ENCODE measurements at places on chromosomes 12 and 14.

DNA sequence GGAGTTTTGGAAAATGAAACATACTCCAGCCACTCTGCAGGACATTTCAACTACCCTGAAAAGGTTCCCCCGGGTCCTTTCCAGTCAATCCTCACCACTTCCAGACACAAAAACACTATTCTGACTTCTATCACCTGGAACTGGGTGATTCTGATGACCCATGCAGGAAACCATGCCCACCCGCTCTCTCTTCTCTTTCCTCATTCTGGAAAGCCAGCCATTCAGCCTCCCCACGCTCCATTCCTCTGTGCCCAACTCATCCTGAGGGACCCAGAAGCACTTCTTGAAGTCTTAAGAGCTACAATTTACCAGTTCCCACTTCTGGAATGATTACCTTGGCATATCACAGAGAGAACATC is 3.2 kb downstream of the CCDC88C start:
- DNase-seq: no peak

DNA sequence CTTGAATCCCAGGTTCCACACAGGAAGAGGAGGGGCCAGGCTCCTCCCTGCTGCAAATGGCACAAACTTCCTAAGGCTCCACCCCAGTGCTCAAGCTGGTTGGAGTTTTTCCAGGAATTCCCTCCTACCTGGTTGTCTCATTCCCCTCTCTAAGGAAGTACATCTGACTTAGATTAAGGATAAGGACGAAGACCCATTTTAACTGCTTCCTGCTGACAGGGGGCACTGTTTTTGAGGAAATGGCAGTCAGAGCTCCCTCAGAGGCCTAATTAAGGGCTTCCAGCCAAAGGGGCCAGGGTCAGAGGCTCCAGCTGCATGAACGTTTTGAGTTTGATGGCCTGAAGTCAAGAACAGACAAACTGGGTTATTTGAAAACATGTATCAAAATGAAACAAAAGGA is 1084.7 kb downstream of the SLC6A15 start:
- DNase-seq: no peak

GRCh38 chr14:38217553-38217952 is 9.8 kb downstream of the SSTR1 start:
- DNase-seq: no peak

DNA sequence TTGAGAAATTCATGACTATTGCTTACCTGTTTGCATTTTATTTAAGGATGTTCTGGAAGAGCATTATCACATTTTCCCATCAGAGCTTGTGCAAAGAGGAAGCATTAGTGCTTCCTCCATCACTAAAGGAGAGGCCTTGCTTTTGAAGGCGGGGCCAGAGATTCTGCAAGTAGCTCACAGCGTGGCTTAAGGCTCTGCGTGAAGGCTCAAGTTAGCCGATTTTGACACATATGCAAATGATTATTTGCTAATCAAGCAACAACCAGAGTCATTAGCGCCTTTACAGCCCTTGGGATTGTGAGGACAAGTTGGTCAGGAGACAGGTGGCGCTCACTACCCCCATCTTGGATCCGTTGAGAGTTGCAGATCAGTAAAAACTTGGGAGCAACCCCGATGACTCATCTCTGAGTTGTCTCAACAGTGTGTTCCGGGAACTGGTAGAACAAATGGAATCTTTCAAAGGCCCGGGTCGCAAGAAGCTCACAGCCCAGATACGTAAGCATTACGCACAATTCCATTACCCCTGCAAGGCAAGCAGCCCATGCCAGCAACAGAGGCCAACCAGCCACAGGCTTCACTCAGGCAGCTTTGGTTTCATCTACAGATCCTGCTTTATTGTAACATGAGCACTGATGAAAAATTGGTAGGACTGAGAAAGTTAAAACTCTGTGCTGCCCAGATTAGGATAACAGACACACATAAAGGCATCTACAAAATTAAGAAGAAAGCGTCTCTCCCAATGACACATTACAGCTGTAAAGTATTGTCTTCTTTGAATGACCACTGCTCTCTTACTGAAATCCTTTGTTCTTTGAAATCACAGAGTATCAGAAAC is 34.9 kb upstream of the SPTSSA start:
- no peak for DNase-seq

DNA sequence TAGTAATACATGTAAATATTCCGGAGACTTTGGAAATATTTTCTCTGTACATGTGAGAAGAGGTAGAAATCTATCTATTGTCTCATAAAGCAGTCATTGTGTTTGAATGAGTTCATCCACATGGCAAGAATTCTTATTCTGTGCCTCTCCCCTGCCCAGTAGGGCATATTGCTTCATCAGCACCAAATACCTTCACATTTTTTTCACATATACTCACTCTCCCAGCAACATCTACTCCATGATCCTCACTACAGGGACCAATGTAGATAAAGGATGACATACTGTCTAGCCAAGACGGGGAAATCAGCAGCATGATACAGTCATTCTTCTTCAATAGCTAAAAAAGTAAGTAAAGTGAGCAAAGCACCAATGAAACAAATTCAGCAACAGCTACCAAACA is 1.3 kb upstream of the TAS2R14 start:
- no peak for DNase-seq

DNA sequence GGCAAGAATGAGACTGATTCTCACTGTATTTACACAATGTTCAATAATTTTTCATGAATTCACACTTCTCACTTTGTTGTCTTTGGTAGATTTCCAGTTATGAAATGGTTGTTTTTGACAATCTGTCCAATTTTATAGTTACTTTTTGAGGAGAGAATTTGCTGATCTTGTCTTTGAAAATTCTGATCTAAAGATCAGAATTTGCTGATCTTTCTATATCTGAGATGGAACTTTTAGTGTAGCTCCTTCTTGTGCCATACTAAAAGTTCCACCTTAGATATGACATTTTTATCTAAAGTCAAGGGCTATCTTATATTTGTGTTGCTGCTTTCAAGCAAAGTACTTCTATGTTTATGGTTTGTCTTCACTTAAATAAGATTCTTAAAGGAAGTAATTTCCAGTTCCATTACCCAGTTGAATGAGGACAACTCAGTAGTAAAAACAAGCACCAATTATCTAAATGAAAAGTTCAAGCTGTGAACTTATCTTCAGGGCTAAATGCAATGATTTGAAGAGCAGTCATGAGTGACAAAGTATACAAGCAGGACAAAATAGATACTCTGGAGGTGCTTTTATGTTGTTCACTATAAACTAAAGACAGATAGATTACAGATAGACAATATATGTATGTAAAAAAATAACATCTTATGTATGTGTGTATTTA is 76.4 kb upstream of the FOXG1 start:
- no peak for DNase-seq

DNA sequence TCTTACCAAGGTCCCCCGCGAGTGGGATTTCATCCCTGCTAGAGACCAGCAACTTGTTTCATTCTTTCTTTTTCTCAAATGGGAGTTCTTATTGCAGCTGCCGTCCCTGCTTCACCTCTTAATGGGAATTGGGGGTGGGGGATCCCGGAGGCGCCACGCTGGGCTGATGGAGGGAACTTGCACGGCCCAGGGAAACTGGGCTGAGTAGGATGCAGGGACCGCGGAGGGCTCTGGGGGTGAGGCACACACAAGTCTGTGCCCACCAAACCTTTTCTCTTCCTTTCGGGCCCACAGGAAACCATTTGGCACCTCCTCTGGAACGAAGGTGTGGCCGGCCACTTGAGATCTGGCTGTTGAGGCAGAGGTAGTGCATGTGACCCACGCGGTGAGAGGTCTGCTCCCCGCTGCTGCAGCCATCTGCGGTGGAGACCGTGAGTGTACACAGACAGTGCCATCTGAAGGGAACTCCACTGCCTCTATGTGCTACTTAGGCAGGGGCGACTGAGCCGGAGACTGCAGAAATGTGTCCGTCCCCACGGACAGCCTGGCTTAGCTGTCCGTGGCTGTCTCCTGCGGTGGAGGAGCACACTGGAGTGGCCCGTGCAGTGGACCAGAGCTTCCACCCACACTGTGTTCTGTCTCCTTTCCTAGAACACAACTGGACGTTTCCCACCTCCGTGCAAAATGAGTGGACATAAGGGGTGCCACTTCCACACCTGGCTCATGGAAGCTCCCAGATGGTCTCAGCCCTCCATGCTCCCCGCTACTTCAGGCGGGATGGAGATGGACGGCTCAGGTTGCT is 42.1 kb upstream of the TESC start:
- DNase-seq: no peak

DNA sequence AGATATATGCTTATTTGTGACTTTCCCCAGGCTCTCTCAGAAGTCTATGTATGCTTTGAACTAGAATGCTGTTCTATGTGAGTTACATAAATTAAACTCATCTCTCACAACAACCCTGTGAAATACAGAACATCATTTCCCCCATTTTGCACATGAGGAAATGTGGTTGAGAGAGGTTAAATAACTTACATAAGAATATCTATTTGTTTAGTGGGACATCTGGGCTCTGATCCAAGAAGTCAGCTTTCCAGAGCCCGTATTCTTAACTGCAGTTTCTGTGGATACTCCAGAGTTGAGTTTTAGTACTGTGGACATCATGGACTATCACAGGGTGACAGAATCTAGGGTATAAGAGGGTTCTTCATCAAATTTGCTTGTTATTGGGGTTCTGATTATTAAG is 242.5 kb upstream of the ARHGAP5 start:
- DNase-seq: peak; percentile 32

GRCh38 chr14:31270196-31270772 is 62.7 kb upstream of the HECTD1 start:
- DNase-seq: no peak

- no peak for DNase-seq
These were observed 1097.4 kb upstream of the TMEM132C start for GRCh38 chr12:127169321-127170181.

GRCh38 chr12:12628013-12628412 is 16.3 kb downstream of the CREBL2 start:
- no peak for DNase-seq

- DNase-seq: no peak
These were observed 1.3 kb downstream of the CLEC9A start for GRCh38 chr12:10031771-10032175.

GRCh38 chr14:62301911-62302310 is 539.7 kb downstream of the SNAPC1 start:
- no peak for DNase-seq

DNA sequence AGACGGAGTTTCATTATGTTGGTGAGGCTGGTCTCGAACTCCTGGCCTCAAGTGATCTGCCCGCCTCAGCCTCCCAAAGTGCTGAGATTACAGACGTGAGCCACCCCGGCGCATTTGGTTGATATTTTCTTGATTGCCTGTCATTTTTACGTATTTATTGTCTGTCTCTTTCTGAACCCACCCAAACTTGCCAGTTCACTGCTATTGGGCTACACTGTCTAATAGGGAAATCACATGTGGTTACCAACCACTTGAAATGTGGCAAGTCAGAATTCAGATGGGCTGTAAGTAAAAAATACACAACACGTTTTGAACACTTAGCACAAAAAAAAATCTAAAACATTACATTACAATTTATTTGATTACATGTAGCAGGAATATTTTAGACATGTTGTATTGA is 2.1 kb downstream of the WSB2 start:
- no peak for DNase-seq

GRCh38 chr14:76770521-76771436 is 9.5 kb downstream of the VASH1 start:
- no peak for DNase-seq

DNA sequence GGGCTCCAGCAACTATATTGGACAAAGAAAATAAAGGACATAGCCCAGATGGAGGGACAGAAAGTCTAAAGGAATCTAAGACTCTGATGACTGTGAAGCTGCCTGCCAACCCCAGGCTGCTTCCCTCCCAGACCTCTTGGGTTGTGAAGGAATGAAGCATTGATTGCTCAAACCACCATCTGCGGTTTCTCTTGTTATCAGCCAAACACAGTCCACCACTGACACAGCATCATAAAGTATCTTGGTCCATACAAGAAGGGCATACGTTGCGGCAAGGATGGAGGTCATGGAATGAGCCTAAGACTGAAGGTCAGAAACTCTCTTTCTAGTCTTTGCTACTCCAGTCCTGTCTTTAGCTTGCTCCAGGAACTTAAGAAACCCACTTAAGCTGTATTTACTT is 58.5 kb upstream of the PLXNC1 start:
- no peak for DNase-seq

DNA sequence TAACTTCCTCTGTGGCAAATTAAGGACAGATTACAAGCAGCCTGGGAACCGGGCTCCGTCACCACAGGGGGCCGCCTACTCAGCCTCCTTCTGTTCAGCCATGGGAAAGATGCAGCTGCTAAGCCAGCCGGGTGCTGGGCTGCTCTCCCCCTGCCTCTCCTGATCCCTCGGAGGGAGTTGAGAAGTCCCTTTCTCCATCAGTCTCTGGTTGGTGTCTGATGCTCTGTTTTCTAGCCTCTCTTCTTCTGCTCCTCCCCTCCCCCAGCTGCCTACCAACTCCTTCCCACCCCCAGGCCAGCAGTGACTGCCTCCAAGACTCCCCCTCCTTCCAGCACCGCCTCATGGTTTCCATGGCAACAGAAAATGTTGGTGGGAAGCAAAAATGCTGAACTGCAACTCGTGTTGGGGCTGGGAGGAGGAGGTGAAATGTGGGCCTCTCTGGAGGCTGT is 486.7 kb downstream of the APAF1 start:
- no peak for DNase-seq

Data from NCI-H1105 (cell line).